ENCODE measurements at places on chromosomes 6 and 20.

DNA sequence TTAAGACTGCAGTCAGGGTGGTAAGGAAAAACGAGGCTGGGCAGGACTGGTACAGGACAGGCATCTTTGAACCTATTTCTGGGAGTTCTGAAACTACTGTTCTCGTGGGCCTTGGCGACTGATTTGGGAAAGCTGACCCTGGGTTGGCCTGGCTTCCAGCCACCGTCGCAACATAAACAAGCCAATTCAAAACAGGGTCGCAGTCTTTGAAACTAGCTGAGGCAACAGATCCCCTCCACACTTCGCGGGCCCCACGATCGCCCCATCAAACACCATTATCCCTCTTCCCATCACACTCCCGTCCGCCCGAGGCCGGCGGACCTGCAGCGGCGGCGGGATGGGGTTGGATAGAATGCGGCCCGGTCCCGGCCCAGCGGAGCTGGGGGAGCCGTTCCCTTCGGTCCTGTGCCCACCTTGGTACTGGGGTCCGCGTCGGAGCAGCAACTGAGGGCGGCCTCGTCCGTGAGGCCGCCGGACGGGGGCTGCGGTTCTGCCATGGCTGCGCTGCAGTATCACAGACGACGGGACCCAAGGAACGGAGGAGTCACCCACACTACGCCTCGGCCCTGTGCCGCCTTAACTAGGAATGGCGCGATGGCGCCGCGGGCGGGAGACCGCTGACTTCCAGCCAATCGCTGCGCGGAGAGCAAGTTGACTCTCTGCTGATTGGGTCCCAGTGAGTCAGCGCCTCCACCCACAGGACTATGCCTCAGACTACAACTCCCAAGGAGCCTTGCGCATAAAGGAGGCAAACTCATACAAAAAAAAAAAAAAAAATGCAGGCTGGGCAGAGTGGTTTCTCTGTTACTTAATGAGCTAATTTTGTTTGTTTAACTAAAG is at the start of gene GLO1:
TSS of gene GLO1 (minus strand) at position 588 of the 840 bp plus-strand sequence. CDS start at position 497, 91 bp downstream.
- DNase-seq, result peak; percentile 98

GRCh38 chr6:160347259-160348222 is 637 bp upstream of the SLC22A3 start:
- no peak for DNase-seq

- DNase-seq, result no peak
Measured at GRCh38 chr6:124163676-124164075, 360.0 kb downstream of the NKAIN2 start.

DNA sequence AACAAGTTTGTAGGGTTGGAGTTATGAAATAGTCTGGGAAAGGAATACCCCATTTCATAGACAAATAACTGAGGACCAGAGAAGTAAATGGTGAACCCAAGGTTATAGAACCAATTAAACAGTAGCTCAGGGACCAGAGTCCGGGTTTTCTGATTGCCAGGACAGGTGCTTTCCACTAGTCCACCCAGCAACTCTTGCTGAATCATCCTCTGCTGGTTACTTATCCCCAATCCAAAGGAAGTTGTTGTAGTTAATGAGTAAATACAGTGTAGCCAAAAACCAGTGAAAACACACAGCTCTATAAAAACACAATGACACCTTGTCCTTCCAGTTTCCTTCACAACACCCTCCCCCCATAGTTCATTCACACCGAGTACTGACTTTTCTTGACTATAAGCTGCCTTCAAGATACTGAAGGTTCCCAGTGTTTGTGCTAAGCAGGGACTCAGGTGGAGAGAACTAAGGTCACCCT is 766 bp upstream of the TINAG start:
- DNase-seq, result no peak

- DNase-seq, result peak; percentile 75
Measured at GRCh38 chr20:35269055-35269781, 8.7 kb downstream of the MMP24OS start.

GRCh38 chr20:18395544-18395943 is 71.3 kb downstream of the DZANK1 start:
- DNase-seq, result no peak

- DNase-seq, result no peak
Measured at GRCh38 chr6:16082361-16082760, 46.5 kb upstream of the MYLIP start.

DNA sequence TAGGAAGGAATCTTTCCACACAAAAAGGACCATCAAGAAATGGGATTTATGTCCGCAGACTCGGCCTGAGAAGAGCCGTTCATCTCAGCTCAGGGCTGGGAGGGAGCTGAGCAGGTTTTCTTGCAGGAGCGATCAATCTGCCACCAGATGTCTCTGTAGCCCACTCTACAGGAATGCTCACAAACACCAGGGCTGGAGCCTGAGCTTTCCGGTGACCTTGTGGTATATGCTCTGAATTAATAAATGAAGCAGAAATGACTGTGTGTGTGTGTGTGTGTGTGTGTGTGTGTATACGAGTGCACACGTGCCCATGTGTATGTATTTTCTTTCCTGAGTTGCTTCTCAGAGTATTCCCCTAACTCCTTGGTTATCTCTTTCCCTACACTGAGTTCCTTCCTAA is 12.0 kb downstream of the CD83 start:
- no peak for DNase-seq
